ENCODE measurements at places on chromosomes 1 and 21.

- DNase-seq = no peak
Observed at GRCh38 chr1:24389231-24389678, 24.3 kb downstream of the STPG1 start.

DNA sequence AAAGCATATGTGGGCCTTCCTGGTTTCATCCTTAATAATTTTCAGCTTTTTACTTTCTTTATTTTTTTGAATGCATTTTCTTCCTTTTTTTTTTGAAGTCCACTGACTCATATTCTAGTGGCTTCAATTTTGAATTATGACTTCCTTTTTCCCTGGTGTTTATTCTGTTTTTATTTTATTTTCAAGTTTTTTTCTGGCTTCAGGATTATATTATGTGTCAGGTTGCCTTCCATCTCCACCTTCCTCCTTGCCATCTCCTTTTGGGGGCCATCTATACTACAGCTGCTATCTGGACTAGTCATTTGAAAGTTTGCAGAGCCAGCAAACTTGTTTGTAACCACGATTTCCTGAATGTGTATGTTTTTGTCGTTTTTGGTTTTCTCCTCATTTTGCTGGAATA is 117.6 kb downstream of the LEPR start:
- DNase-seq = no peak

DNA sequence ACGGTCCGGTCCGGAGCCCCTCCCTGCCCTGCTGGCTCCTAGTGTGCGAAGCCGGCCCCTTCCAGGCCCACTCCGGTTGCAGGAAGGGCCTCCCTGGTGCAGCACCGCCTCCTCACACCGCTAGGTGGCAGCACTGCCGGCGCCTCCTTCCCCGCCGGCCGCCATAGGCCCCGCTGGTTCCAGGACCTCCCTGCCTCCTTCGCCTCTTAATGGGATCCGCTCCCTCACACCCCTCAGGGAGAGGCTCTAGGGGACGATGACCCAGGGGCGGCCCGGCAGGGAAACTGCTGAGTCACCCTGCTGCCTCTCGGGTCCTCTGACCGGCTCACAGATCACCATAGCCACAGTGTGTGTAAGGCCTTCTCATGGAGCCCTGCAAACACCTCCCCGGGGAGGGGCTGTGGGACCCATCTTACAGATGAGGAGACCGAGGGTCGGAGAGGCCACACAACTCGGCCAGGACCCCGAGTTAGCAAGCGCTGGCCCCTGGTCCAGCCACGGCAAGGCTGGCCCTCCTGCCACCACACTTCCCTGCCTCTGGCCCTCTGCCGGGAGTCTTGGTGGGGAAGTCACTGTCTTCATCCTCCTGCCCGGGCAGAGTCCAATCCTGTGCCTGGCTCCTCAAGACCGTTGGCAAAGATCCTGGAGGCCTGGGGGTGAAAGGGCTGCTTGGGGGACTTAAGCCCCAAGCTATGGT is 1.6 kb upstream of the AJAP1 start:
- DNase-seq = no peak

GRCh38 chr1:234216116-234216703 is 157.0 kb upstream of the COA6 start:
- no peak for DNase-seq

GRCh38 chr1:241870336-241870735 is 22.3 kb downstream of the EXO1 start:
- no peak for DNase-seq

DNA sequence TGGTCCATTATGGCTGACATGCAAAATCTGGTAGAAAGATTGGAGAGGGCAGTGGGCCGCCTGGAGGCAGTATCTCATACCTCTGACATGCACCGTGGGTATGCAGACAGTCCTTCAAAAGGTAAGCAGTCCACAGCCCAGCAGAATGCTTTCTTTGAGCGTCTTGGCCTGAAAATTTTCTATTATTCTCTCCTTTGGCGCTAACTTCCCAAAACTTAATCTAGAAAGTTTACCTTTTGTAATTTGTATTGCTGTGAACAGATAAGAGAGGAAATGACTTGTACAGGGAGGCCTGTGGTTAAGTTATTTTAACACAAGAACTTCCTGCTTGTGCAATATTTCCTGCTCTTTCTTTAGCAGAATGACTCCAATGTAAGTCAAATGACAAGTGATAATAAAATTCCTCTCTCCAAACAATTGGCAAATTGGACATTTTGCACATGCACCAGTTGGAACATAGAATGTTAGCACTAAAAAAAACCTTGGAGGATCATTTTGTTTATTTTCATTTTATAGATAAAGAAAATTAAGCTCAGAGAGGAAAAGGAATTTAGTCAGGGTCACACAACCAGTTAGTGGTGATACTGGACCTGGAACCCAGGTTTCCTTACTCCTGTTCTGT is 18.9 kb downstream of the CAP1 start:
- DNase-seq = no peak
